T-helper 1 cell (primary cell): ENCODE measurements at places on chromosomes 2 and 18.

- DNase-seq: no peak
Observed at GRCh38 chr2:234462218-234462992, 34.5 kb downstream of the ARL4C start.

GRCh38 chr2:15449556-15450236 lies 111.4 kb downstream of the NBAS start:
- DNase-seq: no peak

- no peak for DNase-seq
Observed at GRCh38 chr2:239160226-239161143, 240.3 kb downstream of the HDAC4 start.

GRCh38 chr18:13159579-13159978 lies 59.0 kb upstream of the LDLRAD4 start:
- DNase-seq: peak; percentile 28

- no peak for DNase-seq
Observed at GRCh38 chr2:133553251-133553650, 15.0 kb downstream of the NCKAP5 start.

DNA sequence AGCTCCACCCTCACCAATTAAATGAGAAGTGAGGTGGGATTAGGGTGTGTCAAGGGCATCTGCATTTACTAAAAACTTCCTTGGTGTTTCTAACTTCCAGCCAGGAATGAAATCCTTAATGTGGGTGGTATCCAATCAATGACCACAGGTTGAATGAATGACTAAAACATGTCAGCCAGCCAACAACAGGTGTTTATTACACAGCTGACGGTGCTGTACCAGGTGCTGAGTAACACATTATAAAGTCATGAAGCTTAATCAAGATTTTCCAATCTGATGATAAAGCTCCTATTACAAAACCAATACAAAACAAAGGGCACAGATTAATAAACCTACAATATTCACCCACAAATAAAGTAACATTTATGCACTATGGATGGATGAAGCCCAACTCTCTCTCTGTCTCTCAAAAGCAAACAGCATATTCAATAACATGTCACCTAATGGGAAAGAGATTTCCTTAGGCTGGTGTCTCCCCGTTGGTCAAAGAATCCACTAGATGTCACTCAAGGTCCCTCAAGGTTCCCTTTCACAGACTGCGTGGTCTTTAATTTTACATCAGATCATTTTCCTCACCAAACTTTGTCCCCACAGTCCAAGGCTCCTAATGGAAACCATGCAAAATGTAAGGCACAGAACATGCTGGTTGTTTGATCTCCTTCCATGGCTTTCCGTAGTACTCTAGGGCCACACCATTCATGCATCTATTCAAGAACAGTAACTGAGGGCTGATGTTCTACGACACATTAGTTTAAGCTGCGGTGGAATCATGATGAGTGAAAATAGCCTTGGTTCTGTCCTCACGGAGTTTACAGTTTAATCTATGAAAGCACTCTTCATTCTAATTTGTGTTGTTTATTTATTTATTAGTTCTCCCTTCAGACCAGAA lies 6.4 kb upstream of the PTPN4 start:
- DNase-seq: no peak

GRCh38 chr2:70632966-70633365 lies 79.3 kb upstream of the TGFA start:
- DNase-seq: no peak

- peak; percentile 44 for DNase-seq
Observed at GRCh38 chr2:152036611-152037469, 62.0 kb downstream of the CACNB4 start.

DNA sequence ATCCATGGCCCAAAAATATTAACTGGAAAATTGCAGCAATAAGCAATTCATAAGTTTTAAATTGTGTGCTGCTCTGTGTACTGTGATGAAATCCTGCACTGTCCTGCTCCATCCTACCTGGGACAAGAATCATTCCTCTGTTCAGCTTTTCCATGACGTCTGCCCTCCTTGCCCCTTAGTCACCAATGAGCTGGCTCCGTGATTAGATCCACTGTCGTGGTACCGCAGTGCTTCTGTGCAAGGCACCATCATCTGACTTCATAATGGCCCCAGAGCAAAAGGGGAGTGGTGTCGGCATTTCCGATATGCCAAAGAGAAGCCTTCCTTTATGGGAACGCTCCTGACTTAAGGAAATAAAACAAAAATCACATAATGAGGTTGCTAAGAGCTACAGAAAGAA lies 3.4 kb upstream of the FAHD2A start:
- no peak for DNase-seq

GRCh38 chr2:36425608-36426355 lies 70.2 kb downstream of the CRIM1 start:
- DNase-seq: no peak

- no peak for DNase-seq
Observed at GRCh38 chr2:234099266-234099665, 48.8 kb downstream of the SPP2 start.

DNA sequence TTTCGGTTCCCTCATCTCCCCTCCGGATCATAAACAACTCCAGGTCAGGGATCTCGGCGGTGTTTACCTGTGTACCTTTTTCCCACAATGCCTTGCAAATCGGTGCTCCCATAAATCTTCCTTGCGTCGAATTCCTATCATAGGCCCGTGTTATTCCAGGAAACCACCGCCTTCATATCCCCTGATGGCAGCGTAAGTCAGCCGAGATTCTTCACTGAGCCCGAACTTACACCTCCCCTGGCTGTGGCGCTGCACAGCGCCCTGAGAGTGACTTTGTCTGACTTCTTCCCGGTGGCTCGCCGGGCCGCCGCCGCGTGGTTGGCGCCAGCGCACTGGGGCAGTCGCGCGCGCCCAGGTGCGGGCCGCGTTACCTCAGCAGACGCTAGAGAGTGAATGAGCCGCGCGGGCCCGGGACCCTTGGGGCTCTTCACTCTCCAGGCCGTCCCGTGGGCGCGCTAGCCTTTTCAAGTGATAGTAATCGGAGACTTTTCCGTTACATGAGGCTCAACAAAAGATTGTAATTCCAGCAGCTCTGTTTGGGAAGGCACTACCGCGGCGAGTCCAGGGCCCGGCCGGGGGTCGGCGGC lies 101.6 kb downstream of the SPTBN1 start:
- peak; percentile 54 for DNase-seq

DNA sequence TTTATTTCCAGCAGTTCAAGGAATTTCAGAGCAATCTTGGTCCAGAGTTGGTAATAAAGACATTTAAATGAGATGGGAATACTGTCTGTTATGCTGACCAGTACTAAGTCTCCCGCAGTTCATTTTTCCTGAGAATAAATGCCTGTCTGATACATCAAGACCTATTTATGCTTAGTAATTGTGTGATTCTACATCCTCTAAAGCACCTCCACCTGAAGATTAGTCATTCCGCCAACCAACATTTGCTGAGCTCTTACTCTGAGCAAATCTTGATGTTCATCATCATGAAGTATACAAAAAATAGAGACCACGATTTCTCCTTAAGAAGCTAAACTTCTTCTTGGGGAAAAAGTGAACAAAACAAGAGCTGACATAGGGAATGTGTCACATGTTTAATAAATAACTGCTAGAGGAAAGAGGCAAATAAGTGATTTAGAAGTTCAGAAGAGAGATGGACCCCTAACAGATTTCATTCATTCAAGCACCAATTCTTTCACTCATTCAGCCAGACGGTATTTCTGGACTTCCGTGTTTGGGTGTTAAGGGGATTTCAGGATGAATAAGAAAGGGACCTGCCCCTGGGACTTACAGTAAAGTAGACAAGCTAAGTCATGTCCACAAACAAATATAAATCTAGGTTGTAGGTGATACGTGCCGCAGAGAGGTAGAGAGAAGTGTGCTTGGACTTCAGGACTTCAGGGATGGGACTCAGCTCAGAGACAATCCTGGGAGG lies 34.2 kb upstream of the PPP4R1 start:
- DNase-seq: no peak

GRCh38 chr18:73552171-73552570 lies 595.5 kb downstream of the FBXO15 start:
- no peak for DNase-seq

DNA sequence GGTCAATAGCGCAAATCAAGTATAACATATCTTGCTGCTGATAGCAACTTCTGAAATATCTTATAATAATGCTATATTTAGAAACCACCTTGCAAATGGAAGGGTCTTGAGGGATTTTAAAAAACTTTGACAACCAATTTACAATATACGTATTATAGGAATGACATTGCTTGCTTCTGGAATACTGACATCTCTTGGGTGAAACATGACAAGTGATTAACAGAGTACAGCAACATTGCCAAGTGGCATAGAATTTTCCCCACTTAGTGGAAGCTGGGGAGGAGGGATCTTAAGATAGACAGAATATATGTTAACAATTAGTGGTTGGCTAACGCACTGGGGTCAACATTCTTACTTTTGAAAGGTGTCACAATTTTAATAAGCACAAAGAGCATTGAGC lies 133.6 kb upstream of the TMEFF2 start:
- DNase-seq: no peak

DNA sequence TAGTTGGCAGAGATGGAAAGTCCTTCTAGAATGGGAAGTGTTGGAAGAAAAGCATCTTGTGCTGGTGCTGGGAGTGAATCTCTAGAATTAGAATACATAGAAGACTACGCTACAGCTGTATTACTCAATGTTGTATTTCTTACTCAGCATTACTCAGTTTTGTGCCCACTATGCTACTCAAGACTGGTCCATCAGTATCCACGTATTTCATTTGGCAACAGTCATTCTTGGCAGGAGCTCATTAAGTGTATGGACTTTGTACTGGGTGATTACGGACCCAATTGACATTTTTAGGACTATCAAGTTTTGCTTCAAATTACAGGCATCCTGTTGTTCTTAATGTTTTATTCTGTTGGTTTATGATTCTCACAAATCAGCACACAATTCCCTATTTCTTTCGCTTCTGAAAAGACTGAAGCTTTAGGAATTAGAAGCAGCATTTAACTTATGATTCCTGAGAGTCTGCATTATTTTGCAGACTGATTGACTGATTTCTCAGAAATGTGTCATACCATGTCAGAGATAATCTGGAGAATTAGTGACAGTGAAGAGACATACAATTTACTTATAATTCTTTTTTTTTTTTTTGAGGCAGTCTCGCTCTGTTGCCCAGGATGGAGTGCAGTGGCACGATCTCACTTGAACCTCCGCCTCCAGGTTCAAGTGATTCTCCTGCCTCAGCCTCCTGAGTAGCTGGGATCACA lies 136.9 kb downstream of the MYO3B start:
- DNase-seq: no peak

- DNase-seq: no peak
Observed at GRCh38 chr2:30026091-30027055, 105.0 kb upstream of the ALK start.

DNA sequence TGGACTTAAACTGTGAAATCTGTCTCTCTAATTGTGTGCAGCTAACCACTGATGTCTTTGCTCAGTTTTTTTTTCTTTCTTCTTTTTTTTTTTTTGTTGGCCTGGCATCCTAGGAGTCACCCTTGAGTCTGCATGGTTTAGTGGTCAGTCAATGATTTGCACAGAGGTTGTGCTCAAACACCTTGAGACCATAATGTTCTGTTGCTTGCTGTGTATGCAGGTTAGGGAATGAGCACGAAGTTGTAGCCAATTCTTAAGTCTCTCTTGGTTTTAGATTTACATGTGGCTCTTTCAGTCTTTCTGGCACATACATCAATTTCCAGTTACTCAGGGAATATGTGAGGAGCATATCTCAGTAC lies 16.7 kb downstream of the PLB1 start:
- DNase-seq: no peak

DNA sequence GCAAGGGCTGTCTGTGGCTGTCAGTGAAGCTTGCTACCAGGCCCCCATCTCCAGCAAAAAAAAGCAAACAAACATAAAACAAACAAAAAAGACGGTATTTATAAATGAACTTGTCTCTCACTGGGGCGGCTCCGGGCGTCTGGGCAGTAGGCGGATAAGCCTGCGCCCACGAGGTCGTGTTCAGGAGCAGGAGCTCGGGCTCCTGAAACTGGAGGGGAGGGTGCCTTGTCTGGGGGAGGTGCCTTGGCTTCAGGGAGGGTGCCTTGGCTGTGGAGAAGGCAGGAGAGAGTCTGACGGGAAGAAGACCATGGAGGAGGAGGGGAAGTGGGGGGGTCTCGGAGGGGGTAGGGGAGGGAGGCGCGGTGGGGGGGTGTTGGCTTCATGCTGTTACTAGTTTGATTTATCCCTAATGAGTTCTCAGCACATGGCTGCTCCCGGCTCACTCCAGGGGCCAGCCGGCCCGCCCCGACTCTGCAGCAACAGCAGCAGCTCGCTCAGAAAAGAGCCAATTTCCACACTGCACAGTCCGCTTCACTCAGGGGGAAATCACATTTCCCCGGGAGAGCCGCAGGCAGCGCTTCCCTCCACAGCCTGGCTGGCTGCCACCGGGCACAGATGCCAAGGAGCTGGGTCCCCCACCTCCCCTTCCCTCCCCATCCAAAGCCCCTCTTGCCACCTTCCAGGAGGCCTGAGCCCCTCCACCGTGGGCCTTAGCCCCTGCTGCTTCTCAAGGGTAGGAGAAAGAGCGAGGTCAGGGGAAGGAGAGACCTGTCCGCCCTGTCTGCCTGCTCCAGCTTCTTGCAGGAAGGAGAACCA lies 38.7 kb downstream of the PSD4 start:
- DNase-seq: no peak

DNA sequence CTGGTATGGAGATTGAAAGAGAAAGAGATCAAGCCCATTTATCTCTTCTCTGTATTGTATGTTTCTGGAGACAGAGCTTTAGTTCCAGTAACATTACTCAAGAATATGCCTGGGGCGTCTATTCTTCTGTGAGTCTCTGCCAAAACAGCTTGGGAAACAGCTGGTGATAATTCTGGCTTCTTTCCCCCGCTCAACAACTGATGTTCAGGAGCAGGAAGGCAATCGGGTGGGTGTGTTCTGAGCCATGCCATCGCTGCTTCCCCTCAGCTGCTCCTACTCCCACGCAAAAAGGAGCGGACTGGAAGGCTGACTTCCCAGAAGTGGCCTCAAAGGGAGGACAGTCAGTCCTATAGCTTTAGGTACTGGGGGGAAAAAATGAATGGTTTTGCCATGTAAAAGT lies 695.1 kb downstream of the PLCL1 start:
- DNase-seq: no peak

DNA sequence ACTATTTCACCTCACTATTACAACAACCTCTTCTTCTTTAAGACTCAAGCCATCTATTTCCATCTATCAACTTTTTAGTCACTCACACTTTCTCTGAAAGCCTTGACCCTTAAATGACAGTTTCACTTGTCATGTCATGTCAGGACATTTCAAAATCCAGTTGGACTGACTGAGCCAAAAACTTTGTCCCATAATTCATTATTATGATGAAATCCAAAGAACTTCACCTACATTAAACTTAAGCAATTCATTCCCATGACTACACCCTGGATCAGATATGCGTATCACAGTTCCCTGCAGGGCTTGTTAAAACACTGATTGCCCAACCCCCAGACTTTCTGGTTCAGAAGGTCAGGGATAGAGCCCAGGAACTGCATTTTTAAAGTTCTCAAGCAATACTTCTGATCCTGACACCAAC lies 26.5 kb downstream of the LDAH start:
- DNase-seq: no peak

GRCh38 chr2:43269706-43270105 lies 43.3 kb upstream of the ZFP36L2 start:
- DNase-seq: no peak

DNA sequence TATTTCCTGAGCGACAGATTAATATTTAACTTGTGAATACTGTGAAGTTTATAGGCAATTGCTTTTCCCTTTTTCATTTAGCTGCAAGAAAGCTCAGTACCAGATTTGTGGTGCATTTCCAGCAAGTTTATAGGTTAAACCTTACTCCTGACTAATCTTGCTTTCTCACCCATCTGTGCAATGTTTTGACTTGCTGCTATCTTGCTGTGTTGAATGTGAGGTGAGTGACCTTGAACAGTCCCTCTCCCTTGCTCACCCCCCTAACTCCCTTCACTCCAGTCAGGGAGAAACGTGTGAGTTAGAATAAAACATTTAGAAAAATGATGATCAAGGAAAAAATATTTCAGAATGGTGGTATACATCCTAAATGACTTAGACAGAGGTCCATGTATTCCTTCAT lies 39.8 kb upstream of the PARD3B start:
- no peak for DNase-seq
